ENCODE measurements at places on chromosomes 13 and 19. TPM values are rescaled to one million over a fixed set of nuclear protein-coding genes. Genes with fewer than 3 reads are reported as not detected.

ERICH4 gene
- total RNA-seq, result not detected

DNA sequence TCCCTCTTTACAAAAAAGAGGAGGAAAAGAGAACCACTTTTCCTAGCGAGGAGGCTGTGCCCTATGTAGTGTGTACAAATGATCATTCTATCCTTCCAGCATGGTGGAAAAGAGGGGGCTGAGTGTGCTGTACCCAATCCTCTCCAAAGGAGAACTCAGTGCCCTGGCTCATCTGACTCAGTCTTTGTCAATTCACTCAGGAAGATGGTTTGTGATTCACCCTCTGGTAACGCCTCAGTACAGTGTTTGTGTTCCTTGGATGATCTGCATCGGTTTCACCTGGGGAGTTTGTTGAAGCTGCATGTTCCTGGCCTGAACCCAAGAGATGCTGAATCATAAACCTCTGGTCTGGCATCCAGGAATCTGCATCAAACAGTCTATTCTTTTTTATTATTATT, 18.3 kb upstream of the ENOX1 start:
- H3K27ac ChIP-seq, result no peak overlapping the region
- peaks cover 12% of the 10 kb centered on the region for H3K27me3 ChIP-seq
- H3K4me3 ChIP-seq, result no peak overlapping the region
- H3K4me1 ChIP-seq, result peaks cover 5% of the 10 kb centered on the region
- DNase-seq, result no peak

DNA sequence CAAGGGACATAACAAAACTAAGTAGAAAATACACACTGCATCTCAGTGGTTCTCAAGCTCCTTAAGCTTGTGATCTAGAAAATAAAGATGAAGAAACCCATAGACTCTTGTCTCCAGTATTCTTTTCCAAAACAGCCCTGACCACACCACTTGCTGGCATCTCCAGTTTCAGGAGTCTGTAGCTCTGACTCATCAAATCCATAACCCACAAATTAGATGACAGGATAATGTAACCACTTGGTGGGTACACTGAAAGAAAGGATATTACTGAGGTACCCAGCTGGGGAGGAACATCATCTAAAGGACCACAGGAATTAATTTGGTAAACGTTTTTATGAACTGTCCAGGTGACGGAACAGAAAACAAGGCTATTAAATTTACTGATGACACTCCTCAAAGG, 214.7 kb downstream of the VWA8 start:
- H3K27me3 ChIP-seq, result no peaks in the 10 kb centered on the region
- H3K4me1 ChIP-seq, result no peaks in the 10 kb centered on the region
- DNase-seq, result no peak
- no peak overlapping the region for H3K4me3 ChIP-seq

DNA sequence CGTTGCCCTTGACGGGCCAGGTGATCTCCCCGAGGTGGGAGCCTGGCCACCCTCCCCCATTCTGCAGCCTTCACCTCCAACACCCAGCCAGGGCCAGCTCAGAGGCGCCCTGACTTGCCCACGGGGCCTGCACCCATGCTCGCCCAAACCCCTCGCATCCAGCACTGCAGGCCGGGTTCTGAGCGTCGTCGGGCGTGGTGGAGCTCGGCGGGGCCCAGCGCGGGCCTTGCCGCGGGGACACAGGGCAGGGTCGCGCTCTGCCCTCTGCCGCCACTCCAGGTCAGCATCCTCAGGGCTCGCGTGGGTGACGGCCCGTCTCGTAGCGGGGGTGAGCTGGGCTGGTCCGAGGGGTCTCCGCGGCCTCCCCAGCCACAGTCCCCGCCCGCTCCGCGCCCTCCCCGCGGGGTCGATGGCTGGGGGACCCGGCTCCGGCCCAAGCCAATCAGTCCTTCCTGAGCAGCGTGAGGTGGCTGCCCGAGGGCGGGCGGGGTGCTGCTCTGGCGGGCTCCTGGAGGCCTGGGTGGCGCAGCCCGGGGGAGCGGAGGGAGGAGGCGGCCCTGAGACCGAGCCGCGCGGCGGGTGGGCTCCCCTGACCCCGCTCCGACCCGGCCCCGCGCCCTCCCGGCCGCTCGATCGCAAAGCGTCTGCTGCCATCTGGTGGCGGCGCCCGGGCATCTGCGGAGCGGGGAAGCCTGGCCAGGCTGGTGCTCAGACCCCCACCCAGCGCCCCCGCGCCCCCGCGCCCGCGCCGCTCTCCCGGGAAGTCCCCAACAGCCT, 61.4 kb downstream of the CCNE1 start:
- H3K36me3 ChIP-seq, result no peaks in the 10 kb centered on the region
- no peak overlapping the region for H3K4me3 ChIP-seq
- H3K4me1 ChIP-seq, result no peaks in the 10 kb centered on the region
- H3K27me3 ChIP-seq, result peaks cover 20% of the 10 kb centered on the region
- DNase-seq, result no peak
- H3K27ac ChIP-seq, result no peak overlapping the region
